ENCODE measurements at places on chromosomes 4 and X.

DNA sequence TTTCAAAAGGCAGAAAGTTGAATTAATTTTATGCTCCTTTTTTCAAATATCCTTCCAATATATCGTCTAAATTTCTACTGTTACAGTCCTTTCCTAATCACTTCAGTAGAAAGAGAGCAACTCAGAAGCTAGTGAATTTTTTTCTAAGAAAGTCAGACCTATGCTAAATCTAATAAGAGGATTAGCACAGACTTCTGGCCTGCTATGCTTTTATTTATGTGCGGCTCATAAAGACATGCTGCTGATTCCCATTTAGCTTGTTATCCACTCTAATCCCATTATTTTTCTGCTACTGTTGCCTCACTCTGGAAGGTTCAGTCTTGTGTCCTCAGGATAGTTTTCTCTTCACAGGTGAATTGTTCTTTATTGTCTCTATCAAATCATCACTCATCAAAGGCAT lies 473.5 kb upstream of the FAM241A start:
- DNase-seq = no peak

- DNase-seq = no peak
Measured at GRCh38 chr4:4490816-4491215, 51.0 kb downstream of the STX18 start.

- no peak for DNase-seq
Measured at GRCh38 chr4:3436048-3436797, 5.5 kb upstream of the HGFAC start.

- no peak for DNase-seq
Measured at GRCh38 chrX:149374751-149375150, 130.4 kb downstream of the IDS start.

DNA sequence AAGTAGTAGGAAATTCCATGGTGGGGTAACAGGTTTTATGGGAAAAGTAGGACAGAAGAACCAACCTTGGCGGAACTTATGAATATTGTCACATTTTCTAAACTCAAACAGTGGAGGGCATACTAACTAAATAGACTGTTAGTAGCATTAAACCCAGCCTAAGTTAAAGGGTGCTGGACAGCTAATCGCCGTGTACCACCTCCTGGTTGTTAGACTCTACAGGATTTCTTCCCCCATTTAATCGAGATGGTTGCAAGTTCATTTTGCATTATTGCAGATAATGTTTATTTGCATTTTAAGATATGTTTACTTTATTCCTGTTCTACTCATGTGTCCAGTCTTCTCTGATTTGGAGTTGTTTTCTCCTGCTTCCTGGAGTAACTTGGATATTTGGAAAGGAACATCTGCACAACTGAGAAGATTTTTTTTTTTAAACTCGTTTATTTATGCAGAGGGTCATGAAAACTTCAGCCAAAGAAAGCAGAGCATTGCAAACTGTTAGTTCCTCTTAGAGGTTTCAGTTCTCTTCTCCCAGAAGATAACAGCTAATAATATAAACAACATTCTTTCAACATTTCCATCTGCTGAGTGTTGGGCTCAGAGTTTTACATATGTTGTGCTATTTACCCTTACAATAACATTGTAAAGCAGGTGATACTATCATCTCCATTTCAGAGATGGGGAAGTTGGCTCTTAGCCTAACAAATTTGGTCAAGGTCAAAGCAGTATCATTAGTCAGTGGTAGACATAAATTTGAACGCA lies 51.5 kb upstream of the TBC1D9 start:
- DNase-seq = no peak

DNA sequence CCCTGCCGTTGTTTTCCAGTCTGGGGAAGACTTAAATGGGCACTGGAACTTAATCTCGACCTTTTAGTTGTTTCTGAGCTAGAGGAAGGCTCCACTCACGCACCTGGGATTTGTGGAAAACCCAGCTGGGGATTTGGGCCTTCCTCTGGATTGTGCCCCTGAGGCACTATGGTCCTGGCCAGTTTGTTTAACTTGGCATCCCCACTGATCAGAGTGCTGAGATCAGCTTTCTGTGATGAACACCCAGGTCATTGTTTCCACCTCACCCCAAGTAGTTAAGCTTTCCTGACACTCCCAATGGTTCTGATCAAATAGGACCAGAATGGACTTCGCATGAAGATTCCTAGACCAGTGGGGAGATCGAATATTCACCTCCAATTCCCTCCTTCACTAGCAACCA lies 20.5 kb upstream of the NAP1L5 start:
- no peak for DNase-seq

GRCh38 chr4:42786350-42787078 lies 106.0 kb upstream of the GRXCR1 start:
- peak; percentile 95 for DNase-seq

All from NCI-H1092 treated with DMSO at 0.1 percent for 48 hours (cell line).